CD4-positive, alpha-beta T cell treated with Interleukin-21 for 1 hour (primary cell): ENCODE measurements at places on chromosomes 6 and 20.

- DNase-seq: no peak
Measured at GRCh38 chr6:107543088-107543487, 53.2 kb downstream of the SOBP start.

DNA sequence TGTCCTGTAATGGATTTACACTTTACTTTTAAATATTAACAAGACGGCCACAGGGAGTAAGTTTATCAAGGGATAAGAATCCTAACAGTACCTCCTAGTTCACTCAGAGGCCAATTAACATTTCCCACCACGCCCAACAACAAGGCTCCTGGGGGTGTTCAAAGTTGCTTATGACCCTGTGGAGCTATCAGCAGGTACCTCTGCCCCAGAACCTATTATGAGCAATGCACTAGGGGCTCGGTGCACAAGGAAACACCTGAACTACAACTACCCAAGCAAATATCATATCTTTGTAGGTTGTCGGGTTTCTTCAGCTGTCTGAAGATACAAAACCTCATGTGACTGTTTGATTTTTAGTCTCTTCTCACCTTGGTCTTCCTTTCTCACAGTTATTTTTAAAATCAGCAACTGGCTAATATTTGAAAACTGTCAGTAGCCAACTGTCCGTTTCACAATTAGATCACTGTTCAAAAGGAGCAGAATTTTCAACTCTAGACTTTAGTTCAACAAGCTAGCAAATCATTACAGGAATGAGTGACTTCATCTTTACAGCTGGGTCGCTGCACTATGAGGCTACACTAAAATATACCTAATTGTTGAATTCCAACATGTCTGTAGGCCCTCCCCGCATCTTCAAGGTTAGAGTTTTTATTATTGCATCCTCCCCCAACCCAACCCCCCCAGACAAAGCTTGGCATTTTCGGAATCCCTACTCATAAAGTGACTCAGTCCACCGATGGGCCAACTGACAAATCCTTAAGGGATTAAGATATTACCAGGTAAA lies 38.1 kb downstream of the B4GALT5 start:
- peak; percentile 19 for DNase-seq

- DNase-seq: no peak
Measured at GRCh38 chr20:33443006-33443511, 504 bp downstream of the SNTA1 start.

GRCh38 chr6:166305562-166306117 lies 2.6 kb downstream of the PRR18 start:
- no peak for DNase-seq

GRCh38 chr6:71048320-71049164 lies 91.7 kb upstream of the B3GAT2 start:
- no peak for DNase-seq
